ENCODE measurements at places on chromosomes 6 and 20. TPM values are rescaled to one million over a fixed set of nuclear protein-coding genes. Genes with fewer than 3 reads are reported as not detected.

GRCh38 chr6:44030812-44031454 is 96.3 kb downstream of the MRPL14 start:
- H3K4me3 ChIP-seq, result no peak overlapping the region
- no peaks in the 10 kb centered on the region for H3K36me3 ChIP-seq
- H3K4me1 ChIP-seq, result no peaks in the 10 kb centered on the region
- DNase-seq, result no peak
- H3K27ac ChIP-seq, result no peak overlapping the region
- peaks cover 3% of the 10 kb centered on the region for H3K27me3 ChIP-seq

- no peak overlapping the region for H3K4me3 ChIP-seq
- no peaks in the 10 kb centered on the region for H3K4me1 ChIP-seq
- DNase-seq, result no peak
- no peaks in the 10 kb centered on the region for H3K36me3 ChIP-seq
Measured at GRCh38 chr6:9540534-9541126, 874.2 kb downstream of the TFAP2A start.

Gene EBF4
- 0.98 TPM for total RNA-seq

DNA sequence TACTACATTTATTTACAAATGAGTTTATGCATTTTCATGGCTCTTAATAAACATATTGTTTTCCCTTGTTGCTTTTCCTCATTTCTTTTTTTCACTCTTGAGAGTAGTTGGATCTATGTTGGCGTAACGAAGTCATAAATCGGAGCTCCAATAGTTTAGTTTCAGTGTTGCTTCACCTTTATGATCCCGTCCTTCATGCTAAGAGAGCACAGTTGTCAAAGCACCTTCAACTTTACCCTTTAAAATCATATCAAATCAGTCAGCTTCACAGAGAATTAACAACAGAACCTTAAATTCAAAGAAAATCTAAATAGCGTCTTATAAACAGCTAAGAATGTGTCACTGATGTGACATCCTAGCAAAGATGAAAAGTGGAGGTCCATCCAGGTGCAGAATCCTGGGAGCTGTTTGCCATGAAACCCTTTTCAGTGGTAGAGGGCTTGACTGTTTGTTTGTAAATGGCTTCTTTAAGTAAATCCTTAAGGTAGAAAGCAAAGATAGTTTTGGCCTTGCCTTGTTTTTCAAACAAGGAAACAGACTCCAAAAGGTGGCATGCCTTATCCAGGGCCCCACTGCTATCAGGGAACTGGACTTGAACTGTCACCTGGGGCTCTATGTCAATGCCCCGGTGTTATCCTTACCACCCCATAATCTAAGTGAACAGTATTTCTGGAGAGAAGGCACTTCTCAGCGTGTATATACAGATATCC is 148.4 kb downstream of the AKAP7 start:
- H3K4me1 ChIP-seq, result peaks cover 36% of the 10 kb centered on the region
- DNase-seq, result no peak
- peak overlapping the region; percentile 6 for H3K27ac ChIP-seq
- H3K4me3 ChIP-seq, result no peak overlapping the region
- no peaks in the 10 kb centered on the region for H3K27me3 ChIP-seq
- peaks cover 32% of the 10 kb centered on the region for H3K36me3 ChIP-seq

Gene GHRH
- total RNA-seq, result not detected

Data from activated naive CD8-positive, alpha-beta T cell treated with anti-CD3 and anti-CD28 coated beads for 36 hours (primary cell).